ENCODE measurements at places on chromosomes 1 and 21.
A peak's percentile ranks its signal among the peaks of the same experiment; 100 is the strongest.

DNA sequence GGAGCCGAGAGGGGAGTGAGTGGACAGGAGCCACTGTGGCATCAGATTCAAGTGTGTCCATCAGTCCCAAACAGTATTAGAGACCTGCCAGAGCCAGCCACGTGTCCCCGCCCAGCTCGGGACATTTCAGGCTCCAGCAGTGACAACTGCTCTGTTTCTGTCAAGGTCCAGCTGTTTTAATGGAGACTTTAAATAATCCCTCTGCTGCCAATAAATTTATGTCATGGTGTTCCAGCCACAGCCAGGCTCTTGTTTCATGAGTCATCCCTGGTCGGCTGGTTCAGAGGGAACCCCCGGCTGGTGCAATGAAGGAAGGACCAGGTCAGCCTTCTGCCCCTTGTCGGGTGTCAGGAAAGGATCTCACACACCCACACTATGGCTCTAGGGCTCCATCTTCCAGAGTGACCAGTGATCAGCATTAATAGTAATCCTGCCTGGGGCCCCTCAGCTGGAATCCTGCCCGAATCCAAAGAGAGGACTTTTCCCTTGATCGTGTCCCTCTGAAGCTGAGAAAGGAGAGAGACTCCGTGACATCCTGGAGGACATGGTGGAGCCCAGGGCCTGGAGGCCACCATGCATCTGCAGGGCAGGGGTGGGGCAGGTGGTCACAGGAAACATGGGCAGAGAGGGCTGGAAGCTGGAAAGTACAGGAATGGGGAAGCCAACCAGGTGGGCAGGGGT lies 197.3 kb downstream of the MATN1 start:
- DNase-seq: no peak

- DNase-seq: no peak
These were observed 425.7 kb upstream of the USP24 start for GRCh38 chr1:55640708-55641473.

- no peak for DNase-seq
These were observed 23.1 kb downstream of the WNT4 start for GRCh38 chr1:22119626-22120468.

DNA sequence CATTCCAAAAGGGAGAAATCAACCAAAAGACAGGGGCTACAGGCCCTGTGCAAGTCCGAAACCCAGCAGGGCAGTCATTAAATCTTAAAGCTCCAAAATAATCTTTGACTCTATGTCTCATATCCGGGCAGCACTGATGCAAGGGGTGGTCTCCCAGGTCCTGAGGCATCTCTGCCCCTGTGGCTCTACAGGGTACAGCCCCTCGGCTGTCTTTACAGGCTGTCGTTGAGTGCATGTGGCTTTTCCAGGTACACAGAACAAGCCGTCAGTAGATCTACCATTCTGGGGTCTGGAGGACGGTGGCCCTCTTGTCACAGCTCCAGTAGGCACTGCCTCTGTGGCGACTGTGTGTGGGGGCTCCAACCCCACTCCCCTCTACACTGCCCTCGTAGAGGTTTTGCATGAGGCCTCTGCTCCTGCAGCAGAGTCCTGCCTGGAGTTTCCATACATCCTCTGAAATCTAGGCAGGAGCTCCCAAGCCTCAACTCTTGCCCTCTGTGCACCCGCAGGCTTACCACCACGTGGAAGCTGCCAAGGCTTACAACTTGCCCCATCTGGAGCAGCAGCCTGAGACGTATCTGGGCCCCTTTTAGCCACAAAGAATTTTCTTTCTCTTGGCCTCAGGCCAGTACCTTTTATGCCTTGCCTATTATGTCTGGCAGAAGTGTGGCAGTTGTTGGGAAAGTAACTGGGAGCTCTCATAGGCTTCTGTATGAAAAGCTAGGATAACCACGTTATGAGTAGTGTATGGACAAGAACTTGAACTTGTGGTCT lies 52.5 kb downstream of the POU2F1 start:
- DNase-seq: peak; percentile 64

DNA sequence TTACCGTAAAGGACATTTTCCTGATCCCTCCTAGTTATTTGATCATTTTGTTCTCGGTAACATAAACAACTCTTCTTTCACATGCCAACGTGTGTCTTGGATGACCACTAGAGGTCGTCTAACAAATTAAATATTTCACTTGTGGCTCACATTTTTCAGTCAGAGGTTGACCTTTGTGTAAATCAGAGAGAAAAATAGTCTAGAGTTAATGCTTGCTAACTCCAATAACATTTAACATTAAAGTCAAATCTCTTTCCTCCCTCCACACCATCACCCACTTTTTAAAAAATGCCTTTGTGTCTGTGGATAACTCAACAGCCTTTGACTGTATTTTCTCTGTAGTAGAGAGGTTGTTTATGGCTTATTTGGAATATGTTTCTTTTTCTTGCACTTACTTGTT lies 220.5 kb upstream of the B3GALT2 start:
- DNase-seq: peak; percentile 24

DNA sequence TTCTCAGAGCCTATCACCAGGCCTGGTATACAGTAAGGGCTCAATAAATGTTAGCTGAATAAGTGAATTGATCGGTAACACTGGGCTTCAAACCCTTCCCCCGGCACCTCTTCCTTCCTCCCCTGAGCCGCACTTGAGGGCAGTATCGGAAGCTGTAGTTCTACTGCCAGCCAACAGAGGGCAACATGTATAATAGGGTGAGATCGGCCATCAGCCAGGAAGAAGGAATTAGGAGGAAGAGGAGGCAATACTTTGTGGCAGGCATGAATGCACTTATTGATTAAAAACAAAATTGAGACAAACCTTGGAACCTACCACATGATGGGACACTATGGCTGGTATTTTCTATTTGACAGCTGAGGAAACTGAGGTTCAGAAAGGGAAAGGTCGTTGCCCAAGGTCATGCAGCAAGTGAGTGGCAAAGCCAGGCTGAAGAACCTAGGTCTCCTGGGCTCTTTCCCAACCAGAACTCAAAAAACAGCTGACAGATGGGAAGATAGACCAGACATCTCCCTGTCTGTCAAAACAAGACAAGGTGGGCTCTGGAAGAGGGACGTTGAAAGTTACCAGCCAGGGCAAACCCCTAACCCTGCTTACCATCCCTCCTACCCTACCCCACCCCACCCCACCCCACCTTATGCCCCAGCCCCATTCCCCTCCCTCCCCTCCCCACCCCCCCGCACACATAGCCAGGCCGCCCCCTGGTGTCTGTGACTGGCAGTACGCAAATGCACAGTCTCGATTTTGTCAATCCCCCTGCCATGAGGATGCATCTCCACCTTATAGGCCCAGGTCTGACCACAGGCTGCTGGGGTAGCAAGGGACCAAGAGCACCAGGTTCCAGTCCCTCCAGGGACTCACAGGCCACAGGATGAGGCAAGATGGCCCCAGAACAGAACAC lies 107.3 kb upstream of the RUNX3 start:
- DNase-seq: no peak

DNA sequence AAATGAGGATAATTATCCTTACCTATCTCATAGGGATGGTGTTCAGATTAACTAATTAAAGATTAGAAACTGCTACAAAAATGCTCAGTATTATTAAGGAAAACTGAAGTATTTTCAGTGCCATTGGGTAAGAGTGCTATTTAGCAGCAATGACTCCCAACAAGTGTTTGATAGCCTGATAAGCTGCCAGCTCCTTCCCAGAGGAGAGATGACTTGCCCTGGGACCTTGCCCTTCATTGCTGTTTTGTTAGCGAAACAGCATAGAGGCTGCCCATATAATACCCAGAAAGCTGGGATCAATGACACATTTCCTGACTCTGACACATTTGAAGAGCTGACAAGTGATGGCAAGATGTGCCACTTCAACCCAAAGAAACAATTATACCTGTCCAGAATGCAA lies 592.2 kb downstream of the ADGRL2 start:
- DNase-seq: no peak

- DNase-seq: no peak
These were observed 31.8 kb upstream of the FBXO28 start for GRCh38 chr1:224082146-224082545.

DNA sequence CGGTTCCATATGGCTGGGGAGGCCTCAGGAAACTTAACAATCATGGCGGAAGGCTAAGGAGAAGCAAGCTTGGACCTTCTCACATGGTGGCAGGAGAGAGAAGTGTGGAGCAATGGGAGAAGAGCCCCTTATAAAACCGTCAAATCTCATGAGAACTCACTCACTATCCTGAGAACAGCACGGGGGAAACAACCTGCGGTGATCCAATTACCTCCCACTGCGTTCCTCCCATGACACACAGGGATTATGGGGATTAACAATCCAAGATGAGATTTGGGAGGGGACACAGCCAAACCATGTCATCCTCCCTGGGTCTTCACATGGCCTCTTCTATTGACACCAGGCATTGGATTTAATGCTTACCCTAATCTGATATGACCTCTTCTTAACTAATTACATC lies 455.1 kb upstream of the VAMP3 start:
- DNase-seq: no peak

DNA sequence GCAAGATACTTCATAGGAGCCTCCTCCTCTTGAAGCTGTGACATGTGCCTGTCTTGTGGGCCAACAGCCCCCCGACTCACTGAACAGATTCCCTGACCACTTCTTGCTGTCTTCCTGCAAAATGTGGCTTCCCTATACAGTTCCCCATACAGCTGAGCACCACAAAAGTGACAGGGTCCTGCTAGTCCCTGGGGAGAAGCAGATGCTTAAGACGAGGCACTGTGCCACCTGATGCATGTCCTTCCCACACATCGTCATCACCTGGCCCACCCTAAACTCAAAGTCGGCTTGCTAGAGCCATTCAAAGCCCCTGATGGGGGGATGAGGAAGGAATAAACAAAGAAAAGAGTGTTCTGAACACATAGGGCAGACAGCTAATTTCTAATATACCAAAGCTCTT lies 29.2 kb upstream of the ETV3 start:
- no peak for DNase-seq

GRCh38 chr1:212215910-212216309 lies 69.3 kb upstream of the PPP2R5A start:
- no peak for DNase-seq

- DNase-seq: no peak
These were observed 226.2 kb upstream of the IRF2BP2 start for GRCh38 chr1:234836045-234836681.

DNA sequence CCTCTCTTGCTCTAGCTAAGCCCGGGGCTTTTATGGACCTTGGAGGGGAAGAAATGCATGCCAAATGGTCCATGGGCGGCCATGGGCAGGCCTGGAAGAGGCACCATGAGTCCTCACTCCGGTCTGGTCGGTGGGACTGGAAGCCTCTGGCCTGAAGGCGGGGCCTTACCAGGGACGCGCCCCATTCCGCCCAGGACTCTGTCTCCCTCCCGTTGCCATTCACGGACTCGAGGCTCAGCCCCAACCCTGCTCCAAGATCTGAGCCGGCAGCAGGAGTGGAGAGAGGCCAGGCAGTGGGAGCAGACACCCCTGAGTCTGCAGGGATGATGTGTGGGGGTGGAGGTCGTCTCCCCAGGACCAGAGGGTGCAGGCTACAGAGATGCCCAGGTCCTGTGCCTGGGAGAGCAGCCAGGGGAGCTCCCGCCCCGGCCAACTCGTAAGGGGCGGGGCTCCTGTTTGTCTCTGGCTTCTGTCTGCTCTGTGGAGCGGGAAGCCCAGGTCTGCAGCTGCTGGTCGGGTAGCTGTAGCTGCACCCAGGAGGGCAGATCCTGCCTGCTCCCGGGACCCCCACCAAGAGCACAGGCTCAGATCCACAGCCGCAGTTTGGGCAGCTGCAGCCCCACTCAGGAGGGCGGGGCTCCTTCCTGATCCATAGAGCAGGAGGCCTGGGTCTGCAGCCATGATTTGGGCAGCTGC lies 8.3 kb upstream of the KANK4 start:
- no peak for DNase-seq

GRCh38 chr1:28323720-28324119 lies 5.1 kb upstream of the MED18 start:
- no peak for DNase-seq

DNA sequence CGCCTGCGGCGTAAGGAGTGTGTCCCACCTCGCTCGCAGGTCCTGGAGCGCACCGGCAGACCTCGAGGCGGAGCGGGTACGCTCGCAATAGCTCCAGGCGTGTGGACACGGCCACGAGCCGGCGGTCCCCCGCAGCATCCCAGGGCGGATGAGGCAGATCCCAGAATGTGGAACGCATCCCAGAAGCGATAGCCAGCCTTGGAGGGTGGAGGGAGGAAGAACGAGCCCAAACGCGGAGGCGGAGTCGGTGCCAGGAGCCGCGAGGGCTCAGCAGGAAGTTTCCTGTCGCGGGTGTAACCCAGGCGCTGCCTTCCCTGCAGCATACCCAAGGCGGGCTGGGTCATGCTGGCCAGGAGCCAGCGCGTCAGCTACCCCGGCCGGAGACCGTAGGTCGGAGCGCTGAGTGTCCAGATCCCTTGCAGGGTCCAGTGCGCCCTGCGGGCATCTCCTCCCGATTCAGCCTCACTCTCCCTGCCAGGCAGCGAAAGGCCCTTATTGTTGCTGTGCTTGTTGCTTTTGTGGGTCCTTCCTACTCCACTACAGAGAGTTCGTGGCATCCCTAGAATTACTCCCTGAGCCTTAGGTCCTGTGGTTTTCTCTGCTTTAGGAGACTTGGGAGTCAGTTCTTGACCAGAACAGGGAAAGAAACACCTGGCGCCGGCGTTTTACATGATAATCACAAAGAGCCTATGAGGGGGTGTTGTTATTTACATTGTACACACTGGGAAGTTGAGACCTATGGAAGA lies 27.7 kb downstream of the STYXL2 start:
- no peak for DNase-seq

GRCh38 chr1:83762416-83762815 lies 236.5 kb downstream of the TTLL7 start:
- DNase-seq: no peak

DNA sequence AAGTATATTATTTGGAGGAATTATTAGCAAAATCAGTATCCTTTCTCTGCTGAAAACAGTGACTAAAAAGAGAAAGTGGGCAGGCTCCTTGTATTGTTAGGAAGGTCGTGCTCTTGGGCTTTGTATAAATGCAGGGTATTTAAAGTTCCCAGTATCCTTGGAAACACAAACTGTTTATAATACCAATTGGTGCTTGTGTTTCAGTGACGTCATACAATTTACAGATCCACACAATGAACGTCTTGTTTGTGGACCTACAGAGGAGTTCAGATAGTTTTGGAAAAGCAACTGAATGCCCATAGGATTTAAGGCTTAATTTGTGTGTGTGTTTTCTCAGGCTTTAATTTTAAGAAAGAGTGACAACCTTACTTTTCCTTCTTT lies 168.2 kb downstream of the RASAL2 start:
- no peak for DNase-seq

DNA sequence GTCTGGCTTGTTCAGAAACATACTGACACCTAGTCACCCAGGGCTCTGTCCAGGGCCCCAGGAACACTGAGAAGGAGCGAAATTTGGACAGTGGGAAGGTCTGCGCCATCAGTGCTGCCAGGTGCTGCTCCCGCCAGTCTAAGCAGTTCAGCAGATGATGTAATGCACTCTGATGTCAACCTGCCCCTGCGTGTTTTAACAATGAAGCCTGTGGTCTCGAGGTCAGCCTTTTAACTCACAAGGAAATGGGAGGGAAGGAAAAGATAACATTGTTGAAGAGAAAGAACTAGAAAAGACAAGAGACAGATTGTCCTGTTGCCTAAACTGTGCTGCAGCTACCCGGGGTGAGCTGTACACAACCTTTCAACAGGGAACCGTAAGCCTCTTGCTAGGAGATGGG lies 126.6 kb upstream of the IFFO2 start:
- DNase-seq: no peak

GRCh38 chr1:8061673-8062386 lies 35.7 kb upstream of the ERRFI1 start:
- no peak for DNase-seq
